ENCODE measurements at places on chromosomes 2 and 18. TPM values are rescaled to one million over a fixed set of nuclear protein-coding genes. Genes with fewer than 3 reads are reported as not detected.

DNA sequence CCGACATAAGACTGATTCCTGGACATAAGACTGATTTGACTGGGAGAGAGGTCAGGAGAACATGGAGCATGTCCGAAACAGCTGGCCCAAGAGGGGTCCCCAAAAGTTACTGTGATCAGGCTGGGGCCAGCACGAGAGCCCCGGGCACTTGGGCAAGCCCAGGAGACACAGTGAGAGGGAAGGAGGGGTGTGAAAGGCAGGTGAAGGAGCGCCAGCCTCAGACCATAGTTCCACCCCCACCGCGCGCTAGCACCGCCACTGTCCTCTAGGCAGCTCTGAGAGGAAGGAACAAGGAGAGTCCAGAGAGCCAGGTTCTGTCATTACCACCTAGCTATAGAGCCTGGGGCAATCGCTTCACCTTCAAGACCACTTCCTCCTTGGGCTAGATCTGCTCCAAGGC is 78.2 kb upstream of the DAPL1 start:
- H3K27ac ChIP-seq, result no peak overlapping the region
- DNase-seq, result no peak
- H3K4me1 ChIP-seq, result no peaks in the 10 kb centered on the region
- H3K36me3 ChIP-seq, result peaks cover 5% of the 10 kb centered on the region

GRCh38 chr18:9943311-9943710 is 29.5 kb downstream of the VAPA start:
- H3K27me3 ChIP-seq, result no peaks in the 10 kb centered on the region
- peaks cover 42% of the 10 kb centered on the region for H3K36me3 ChIP-seq
- H3K4me3 ChIP-seq, result no peak overlapping the region
- H3K27ac ChIP-seq, result no peak overlapping the region
- DNase-seq, result no peak

GRCh38 chr18:75317300-75317699 is 106.7 kb downstream of the TSHZ1 start:
- no peaks in the 10 kb centered on the region for H3K4me1 ChIP-seq
- no peak overlapping the region for H3K4me3 ChIP-seq
- H3K36me3 ChIP-seq, result no peaks in the 10 kb centered on the region
- H3K27ac ChIP-seq, result no peak overlapping the region
- DNase-seq, result no peak
- no peaks in the 10 kb centered on the region for H3K27me3 ChIP-seq

DNA sequence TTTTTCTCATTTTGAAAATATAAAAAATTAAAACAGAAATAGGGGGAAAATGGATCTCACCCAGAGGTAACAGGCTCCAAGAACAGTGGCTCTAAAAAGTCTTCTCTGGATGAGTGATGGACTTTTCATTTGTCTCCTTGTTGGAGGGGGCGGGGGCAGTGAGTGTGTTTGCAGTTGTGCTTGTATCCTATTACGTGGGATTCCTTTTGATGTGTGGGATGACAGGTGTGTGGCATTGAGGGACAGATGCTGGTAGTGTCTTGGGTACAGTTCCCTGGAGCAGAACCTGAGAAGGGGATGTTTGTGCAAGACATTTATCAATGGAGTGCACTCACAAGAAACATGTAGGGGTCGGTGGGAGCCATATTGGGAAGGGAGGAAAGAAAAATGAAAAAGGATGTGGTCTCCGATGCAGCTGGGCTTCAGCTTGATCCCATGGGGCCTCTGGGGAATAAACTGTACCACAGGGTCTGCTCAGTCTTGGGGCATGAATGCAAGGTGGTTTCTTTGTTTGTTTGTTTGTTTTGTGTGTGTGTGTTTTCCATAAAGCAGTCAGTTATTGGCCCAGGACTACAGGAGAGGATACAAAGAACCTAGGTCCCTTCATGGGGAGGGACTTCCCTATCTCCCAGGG is 120.0 kb upstream of the SLC35G4 start:
- H3K4me3 ChIP-seq, result no peak overlapping the region
- no peaks in the 10 kb centered on the region for H3K27me3 ChIP-seq
- no peak for DNase-seq
- H3K36me3 ChIP-seq, result no peaks in the 10 kb centered on the region

The LRRFIP1 gene
- total RNA-seq, result 38.5 TPM

The RAD51AP2 gene
- not detected for total RNA-seq

The SGO2 gene
- total RNA-seq, result 27.0 TPM

All from H9 (cell line).